Ureter (tissue), 1 donor: ENCODE measurements at places on chromosomes 2 and 18. TPM values are rescaled to one million over a fixed set of nuclear protein-coding genes. Genes with fewer than 3 reads are reported as not detected.

DNPEP gene
- total RNA-seq, result 86.6 TPM

GRCh38 chr2:200702044-200702443 lies 109.7 kb upstream of the BZW1 start:
- no peak for DNase-seq

- DNase-seq, result no peak
Measured at GRCh38 chr2:96875498-96876268, 5.8 kb upstream of the SEMA4C start.

GRCh38 chr2:226489775-226490541 lies 309.7 kb downstream of the IRS1 start:
- no peak for DNase-seq

DNA sequence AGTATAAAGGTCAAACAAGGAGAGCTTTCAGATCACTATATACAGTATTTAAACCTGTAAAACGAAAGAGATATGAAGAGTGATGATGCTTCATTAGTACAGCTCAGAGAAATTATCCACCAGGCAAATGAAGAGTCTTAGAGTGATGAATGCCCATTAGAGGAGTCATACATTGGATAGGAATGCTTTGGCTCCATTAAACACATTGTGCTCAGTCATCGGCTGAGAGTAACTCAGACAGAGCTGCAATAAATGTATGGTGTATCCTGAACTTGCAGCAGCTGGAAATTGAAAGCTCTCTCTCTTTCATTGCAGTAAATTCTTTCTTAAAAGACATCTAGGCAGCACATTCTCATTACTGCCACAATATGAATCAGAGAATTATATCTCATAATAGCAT lies 340.8 kb upstream of the SPHKAP start:
- DNase-seq, result no peak

GRCh38 chr18:54187372-54187771 lies 37.1 kb downstream of the MBD2 start:
- DNase-seq, result no peak
